ENCODE measurements at places on chromosomes 7 and 10.
A peak's percentile ranks its signal among the peaks of the same experiment; 100 is the strongest.

DNA sequence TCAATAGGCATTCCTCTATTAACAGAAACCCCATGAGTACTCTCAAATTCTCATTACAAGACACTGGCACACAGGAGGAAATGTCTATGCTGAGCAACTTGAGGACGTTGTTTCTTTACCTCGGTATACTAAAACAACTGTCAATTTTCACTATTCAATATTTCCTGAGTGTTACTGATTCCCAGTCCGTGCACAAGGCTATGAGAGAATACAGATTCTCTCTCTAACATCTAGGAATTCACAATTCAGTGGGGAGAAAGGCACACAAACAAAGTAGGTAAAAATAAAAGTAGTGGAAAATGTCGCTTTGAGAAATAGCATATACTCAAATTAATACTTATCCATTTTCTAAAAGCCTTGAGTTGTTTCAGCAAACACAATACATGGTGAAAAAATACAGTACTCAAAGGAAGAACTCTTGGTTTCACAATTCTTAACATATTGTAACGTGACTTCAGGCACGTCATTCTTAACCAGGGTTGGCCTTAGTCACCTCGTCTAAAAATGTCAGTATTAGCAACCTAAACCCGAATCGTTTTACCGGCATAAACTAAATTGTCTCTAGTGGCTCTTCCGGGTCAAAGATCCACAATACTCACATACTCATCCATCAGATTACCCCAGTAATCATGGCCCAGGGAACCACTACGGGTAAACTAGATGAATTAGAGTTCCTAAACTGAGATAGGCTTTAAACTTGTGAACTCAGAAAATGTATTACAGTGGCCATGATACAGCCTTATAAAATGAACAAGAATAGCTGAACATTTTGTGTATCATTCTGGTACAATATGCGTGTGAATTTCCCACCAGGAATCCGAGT lies 1.5 kb downstream of the IPMK start:
- peak; percentile 85 for DNase-seq

DNA sequence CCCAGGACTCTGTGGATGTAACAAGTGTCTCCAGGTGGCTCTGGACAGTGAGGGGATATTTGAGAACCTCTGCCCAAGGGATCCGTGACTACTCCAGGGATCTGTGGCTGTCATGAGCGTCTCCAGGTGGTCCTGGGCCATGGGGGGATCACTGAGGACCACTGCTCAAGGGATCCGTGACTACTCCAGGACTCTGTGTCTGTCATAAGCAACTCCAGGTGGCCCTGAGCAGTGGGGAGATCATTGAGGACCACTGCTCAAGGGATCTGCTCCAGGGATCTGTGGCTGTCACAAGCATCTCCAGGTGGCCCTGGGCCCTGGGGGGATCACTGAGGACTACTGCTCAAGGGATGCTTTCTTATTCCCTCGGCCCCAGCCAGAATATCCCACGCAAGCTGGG lies 133.2 kb upstream of the ADARB2 start:
- DNase-seq, result no peak

GRCh38 chr7:18550574-18550973 lies 55.0 kb downstream of the HDAC9 start:
- no peak for DNase-seq

DNA sequence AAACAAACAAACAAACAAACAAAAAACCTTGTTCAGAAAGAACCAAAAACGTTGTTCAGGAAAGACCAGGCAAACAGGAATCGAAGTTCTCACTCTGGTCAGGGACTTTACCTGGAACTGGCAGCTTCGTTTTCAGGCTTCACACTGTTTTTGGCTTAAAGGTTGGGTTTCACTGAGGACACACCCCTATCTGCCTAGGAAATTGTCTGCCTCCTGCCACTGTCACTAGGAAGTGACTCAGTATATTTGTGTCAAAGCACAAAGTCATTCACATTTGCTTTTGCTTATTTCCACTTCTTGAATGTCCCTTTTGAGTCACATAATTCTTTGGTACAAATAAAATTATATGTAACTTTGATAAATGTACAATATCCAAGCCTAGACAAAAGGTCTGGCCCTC lies 37.9 kb downstream of the PNLIPRP3 start:
- no peak for DNase-seq

- no peak for DNase-seq
Observed at GRCh38 chr7:106452031-106452851, 167.5 kb upstream of the NAMPT start.

DNA sequence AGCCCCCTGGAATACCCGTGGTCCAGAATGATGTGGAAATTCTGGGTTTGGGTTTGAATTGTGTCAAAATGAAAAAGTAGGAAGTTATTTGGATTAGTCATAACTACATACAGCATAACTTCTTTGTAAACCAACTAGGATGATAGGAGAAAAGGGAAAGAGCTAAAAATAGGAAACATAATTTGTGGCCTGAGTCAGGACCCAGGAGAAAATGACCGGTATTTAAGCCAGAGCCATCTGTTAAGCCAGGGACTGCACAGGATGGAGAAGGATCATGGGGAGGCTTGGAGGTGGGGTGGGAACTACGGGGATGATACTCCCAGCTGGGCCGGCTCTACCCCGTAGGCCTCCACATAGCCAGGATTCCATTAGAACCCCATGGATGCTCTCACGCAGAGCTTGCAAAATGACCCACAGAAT lies 98.6 kb downstream of the MYOF start:
- DNase-seq, result peak; percentile 96

DNA sequence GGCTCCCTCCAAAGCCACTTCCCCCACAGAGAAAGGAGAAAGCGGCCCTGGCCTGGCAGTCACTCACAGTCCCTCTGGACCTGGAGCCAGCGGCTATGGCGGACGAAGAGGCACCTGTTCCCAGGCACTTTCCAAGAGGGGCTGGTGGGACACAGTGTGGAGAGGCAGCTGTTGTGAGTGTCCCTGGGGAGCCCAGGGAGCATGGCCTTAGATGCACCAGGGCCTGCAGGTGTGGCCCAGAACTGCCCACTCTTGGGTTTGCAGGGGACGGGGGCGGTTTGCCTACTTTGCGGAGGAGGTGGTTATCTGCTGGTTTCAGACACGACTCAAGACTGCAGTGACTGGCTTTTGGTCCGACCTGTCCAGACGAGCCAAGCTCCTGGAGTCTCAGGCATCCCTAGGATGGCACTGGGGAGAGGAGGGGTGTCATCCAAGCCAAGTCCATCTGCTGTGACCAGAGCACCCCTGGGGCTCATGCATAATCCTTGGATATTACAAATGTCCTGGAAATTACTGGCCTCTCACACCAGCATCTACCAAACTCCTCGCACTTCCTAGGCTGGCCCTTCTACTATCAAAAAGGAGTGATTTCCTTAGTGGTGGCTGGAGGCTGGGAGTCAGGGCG lies 18.4 kb downstream of the CTBP2 start:
- no peak for DNase-seq

GRCh38 chr7:111215550-111215949 lies 124.6 kb downstream of the LRRN3 start:
- no peak for DNase-seq

- DNase-seq, result no peak
Observed at GRCh38 chr10:79103585-79103984, 34.8 kb downstream of the ZMIZ1 start.

- DNase-seq, result no peak
Observed at GRCh38 chr10:77611221-77611620, 26.4 kb downstream of the KCNMA1 start.

DNA sequence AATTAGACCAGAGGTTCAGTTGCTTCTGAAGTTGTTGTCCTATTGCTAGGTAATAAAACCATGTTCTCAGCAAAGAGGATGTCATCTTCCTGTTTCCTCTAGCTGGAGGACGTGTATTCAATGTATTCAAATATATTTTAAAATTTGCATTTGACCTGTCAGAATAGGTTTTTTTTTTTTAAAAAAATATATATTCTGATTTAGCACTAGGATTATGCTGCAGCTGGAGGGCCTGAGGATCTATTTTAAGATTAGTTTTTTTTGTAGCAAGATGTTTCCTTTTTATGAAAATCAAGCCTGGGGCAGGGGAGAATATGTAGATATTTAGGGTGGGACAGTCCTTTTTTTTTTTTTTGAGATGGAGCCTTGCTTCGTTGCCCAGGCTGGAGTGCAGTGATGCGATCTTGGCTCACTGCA lies 337.0 kb downstream of the FRMD4A start:
- DNase-seq, result no peak

- no peak for DNase-seq
Observed at GRCh38 chr10:36837416-36837815, 288.0 kb upstream of the ANKRD30A start.

DNA sequence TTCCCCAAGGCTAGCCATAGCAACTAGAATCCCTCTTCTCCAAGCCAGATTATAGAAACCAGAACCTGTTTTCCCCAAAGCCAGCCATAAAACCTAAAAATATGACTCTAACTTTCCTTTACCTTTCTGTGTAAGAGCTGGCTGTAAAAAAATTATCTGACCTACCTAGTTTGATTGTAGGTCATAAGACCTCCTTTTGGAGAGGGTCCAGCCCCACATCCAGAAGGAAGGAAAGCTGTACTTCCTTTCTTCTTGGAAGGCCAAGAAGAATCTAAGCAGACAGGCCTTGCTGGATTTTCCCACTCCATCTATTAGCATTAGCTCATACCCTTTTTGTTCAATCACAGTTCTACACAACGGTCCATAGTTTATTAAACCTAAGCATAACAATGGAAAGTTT lies 1006.3 kb downstream of the SORCS3 start:
- no peak for DNase-seq

- DNase-seq, result no peak
Observed at GRCh38 chr7:117096330-117096729, 143.0 kb downstream of the ST7 start.
